RKO (cell line): ENCODE measurements at places on chromosomes 5 and 9.

GRCh38 chr9:33011831-33012230 is 10.4 kb upstream of the APTX start:
- DNase-seq, result no peak

DNA sequence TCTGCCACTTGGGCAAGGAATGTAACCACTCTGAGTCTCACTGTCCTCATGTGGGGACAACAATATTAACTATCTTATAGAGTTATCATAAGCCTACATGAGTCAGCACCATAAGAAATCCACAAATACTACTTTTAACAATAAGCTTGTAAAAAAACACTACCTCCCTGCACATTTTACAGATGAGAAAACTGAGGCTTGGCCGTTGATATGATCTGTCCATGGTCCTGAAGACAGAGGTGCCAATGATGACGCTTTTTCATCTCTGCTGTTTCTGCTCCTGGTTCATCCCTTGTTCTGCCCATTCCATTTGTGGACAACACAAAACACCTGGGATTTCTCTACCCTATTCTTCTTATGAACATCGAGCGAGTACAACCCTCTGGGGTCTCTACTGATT is 23.4 kb upstream of the STRBP start:
- no peak for DNase-seq

GRCh38 chr9:14140096-14140697 is 173.7 kb downstream of the NFIB start:
- DNase-seq, result no peak

- peak; percentile 83 for DNase-seq
Measured at GRCh38 chr5:1521671-1522600, 1.8 kb downstream of the LPCAT1 start.

DNA sequence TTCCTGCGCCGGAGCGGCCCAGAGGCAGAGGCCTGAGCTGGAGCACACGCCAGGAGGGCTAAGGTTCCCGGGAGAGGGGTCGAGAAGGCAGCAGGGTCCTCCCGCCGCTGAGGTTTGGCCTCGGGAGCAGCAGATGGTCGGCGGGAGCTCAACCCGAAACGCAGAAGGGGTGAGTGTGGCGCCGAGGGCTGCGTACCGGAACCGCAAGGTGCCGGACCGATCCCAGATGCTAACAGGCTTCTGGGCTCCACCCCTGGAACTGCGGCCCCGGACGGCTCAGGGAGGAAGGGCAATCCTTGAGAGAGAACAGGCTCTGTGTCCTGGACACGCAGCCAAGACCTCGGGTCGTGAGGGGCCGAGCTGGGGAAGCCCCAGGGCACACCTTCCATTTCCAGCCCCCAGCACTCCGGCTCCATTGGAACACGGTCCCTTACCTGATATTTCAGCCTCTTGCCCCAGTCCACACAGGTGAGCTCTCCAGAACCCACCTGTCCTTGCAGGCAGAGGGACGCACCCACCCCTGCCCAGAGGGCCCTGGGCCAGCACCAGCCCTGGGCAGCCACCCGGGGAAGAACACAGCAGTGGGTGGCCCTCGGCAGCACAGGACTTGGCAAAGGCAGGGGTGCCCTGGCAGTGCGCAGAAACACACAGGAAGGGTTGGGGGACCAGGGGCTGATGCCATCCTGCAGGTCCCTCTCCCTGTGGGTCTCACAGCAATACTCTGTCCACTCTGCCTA is 1.4 kb downstream of the LHX3 start:
- DNase-seq, result no peak
